ENCODE measurements at places on chromosomes 2 and 18.

- DNase-seq = no peak
Observed at GRCh38 chr18:12028040-12028628, 46.8 kb downstream of the IMPA2 start.

DNA sequence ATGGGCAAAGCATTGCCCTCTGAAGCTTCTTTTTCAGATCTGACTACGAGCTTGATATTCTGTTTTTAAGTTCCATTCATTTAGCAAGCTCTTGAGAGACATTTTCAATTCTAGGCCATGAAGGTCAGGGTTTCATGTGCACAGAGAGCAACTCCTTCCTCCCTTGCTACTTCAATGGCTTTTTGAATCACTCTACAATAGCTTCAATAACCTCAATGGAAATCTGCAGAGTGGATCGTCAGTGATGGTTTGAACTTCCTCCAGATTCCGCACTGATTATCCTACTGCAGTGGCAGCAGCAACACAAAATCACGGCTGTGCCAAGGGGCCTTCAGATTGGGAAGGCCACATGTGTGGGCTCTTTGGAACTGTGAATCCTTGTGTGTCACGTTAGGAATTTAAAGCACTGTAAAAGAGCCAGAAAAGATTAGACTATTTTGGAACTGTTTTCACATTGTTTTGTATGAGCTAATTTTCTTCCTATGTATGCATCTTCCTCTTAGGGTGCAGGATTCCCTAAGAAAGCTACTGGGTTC, 88.4 kb upstream of the MGAT4A start:
- DNase-seq = no peak

DNA sequence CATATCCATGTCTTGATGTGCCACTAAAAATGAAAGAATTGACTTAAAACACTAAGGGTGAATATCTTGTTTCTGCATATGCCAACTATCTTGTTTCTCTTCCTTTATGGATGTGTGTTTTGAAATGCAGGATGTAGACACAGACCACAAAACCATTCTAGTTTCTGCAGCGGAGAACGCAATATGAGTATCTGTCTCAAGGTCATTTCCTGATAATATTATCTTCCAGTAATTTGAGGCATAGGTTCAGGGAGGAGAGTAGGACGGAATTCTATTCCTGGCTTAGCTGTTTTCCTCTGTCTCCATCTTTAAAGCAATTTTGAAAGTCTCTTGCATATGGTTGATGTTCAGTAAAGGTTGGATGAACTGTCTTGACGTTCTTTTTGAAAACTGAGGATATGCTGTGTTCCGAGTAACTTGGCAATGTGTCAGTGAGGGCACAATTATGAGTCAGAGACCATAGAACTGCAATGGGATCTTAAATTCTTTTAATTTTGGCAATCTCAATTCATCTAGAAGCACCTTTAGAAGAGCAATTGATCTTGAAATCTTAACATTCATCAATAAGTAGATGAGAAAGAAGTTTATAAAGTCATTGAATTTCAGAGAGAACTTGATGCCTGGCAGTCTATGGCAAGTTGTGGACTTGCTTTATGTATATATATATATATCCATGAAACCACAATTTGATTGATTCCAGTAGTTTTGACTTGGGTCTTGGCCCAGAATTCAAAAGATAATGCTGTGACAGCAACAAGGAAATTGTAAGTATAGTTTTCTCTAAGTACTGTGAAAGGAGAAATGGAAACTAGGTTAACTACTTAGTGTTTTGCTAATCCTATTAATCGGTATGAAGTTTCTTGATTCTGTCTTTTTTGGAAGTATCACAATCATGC, 24.8 kb downstream of the RAB27B start:
- DNase-seq = no peak

- DNase-seq = no peak
Observed at GRCh38 chr18:63223837-63224236, 95.7 kb downstream of the BCL2 start.

Data from activated CD8-positive, alpha-beta memory T cell treated with anti-CD3 and anti-CD28 coated beads for 1 hour (primary cell).